Putamen (tissue), 1 donor: ENCODE measurements at places on chromosomes 2 and 18.

GRCh38 chr18:26036635-26037034 is 53.8 kb downstream of the SS18 start:
- DNase-seq = no peak

DNA sequence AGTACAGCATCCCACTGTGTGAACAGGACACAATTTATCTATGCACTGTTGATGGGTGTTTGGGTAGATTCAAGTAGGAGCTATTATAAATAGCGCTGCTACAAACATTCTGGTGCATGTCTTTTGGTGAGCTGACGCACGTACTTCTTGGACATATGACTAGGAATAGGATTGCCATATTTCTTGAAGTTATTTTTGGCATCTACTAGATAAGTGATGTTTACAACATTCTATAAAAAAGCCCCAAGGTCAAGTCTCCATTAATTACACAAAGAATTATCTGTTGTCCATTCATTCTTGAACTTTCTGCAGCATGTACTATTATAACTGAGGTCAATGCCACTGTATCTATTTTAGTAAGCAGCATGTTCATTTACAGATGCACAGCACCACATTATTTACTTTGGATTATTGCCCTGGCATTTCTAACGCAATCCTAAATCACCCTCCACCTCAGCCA is 225.5 kb upstream of the TMEM200C start:
- DNase-seq = no peak

GRCh38 chr2:235472443-235472842 is 21.4 kb upstream of the AGAP1 start:
- no peak for DNase-seq

DNA sequence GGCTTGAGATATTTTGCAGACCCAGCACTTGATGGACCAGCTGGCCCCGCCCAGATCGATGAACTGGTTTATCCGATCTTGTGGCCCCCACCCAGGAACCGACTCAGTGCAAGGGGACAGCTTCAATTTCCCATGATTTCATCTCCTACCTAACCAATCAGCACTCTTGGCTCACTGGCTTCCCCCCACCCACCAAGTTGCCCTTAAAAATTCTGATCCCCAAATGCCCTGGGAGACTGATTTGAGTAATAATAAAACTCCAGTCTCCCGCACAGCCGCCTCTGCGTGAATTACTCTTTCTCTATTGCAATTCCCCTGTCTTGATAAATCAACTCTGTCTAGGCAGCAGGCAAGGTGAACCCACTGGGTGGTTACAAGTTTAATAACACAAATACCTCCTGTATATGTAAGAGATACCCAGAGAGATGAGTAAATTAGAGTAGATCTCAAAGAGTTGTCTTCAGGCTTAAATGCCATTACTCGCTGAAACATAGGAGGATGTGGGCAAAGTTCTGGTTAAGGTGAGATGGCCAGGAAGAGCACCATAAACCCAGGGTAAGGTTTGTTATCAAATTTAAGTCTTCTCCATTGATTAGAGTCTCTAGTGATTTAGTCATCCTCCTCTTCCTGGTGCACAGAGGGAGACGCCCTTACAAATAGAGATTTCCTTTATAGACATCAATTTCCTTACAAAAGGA is 222.8 kb downstream of the ARL4C start:
- no peak for DNase-seq

DNA sequence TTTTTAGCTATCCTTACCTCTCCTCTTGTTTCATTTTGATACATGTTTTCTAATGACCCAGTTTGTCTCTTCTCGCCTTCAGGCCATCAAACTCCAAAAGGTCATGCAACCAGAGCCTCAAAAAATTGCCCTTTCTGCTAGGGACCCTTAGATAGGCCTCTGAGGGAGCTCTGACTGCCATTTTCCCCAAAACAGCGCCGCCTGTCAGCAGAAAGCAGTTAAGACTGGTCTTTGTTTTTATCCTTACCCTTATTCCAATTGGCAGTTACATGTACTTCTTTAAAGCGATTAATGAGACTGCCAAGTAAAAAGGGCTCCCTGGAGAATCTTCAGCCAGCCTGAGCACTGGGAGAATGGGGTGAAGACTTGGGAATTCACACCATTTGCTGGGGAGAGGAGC is 55.1 kb upstream of the RIT2 start:
- no peak for DNase-seq

- DNase-seq = no peak
Measured at GRCh38 chr2:236830926-236831325, 254.8 kb upstream of the COPS8 start.

GRCh38 chr18:11482271-11482670 is 127.1 kb upstream of the SLC35G4 start:
- no peak for DNase-seq
